ENCODE measurements at places on chromosomes 7 and 10.

- DNase-seq, result no peak
These were observed 7.4 kb downstream of the YWHAG start for GRCh38 chr7:76351372-76351771.

DNA sequence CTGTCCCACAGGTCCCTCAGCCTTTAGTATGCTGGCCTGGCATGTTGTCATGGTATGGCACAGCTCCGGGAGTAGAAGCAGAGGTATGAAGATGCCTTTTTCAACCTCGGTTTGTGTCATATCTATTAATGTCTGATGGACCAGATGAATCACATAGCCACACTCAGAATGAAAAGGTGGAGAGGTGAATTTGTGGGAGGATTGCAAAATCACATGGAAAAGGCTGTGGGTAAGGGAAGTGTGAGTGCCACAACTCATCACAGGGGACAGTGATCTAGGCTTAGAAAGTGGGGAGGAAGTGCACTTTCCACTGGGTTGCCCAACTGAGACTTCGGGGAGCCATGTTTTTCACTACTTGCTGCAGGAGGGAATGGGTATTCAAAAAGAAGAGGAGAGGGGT, 190.7 kb downstream of the WDR11 start:
- DNase-seq, result no peak

DNA sequence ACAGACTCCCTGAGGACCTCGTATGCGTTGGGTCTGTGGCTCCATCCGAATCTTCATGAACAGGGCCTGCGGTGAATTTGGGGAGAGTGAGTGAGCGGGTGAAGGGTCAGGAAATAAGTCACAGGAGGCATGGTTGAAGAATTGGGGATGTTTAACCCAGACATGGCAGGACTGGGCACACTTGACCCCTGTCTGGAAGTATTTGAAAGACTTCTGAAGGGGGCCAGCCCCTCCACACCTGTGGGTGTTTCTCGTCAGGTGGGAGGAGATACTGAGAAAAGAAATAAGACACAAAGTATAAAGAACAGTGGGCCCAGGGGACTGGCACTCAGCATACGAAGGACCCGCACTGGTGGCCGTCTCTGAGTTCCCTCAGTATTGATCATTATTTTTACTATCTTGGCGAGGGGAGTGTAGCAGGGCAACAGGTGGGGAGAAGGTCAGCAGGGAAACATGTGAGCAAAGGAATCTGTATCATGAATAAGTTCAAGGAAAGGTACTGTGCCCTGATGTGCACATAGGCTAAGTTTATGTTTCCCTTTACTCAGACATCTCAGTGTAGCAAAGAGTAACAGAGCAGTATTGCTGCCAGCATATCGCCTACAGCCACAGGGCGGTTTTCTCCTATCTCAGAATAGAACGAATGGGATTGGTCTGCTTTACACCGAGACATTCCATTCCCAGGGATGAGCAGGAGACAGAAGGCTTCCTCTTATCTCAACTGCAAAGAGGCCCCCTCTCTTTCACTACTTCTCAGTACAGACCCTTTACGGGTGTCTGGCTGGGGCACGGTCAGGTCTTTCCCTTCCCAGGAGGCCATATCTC, 38.2 kb upstream of the PFKFB3 start:
- DNase-seq, result no peak

DNA sequence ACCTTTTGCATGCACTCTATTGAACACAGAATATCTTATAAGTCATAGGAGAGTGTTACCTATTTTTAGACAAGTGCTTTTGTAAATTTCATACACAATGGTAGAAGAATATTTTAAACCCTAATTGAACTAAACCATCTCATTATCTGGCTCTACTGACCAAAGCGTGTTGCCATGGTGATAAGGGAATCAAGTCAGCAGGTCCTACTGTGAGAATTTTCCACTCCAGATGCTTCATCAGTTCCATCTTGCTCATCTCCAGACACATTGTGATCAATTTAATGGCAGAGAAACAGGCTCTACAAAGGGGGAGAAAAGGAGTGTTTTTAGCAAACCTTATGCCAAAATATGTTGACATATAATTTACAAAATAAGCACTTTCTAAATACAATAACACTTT, 621.9 kb upstream of the GHITM start:
- DNase-seq, result no peak

- no peak for DNase-seq
These were observed 5.2 kb upstream of the NKX6-2 start for GRCh38 chr10:132790934-132791829.

- no peak for DNase-seq
These were observed 90.3 kb downstream of the HERPUD2 start for GRCh38 chr7:35604595-35604994.

DNA sequence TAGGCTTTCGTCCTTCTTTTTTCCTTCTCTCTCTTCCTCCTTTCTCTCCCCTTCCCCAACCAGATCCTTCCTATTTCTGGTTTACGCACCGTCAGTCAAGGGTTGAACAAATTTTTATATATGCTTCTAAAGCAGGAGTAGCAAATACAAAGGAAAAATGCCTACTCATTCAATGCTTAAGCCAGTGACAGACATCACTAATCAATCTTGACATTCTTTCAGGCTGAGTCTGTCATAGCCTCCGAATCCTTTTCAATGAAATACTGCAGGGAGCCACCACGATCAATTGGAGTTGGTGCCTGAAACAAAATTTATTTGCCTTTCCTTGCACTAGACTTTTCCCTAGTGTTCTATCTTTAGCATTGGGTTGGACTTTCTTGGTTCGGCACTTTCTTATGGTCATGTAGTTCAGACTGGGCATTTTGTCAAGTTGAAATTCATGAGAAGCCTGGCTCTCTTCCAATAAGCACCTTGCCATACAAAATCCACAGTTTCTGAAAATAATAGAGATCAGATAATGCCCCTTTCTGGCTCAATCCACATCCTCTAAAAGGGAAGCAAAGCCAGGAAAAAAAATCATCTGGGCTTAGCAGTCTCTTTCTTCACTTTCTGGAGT, 239.5 kb upstream of the PLXNA4 start:
- no peak for DNase-seq

DNA sequence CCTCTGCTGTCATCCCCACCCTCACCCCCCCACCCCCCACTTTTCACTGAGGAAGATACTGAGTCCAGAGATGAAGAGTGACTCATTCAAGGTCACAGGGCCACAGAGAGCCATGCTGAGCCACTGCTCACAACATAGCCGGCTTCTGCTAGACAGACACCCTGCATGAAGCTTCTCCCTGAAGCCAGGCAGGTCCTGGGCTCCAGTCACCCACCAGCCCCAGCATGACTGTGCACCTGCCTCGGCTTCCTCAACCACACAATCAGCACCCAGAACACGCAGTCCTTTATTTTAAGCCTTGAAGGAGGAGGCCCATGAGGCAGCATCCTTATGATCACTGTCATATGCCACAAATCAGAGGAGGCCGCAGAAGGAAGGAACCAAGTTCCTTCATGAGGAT, 19.2 kb upstream of the PRKAG2 start:
- DNase-seq, result no peak

DNA sequence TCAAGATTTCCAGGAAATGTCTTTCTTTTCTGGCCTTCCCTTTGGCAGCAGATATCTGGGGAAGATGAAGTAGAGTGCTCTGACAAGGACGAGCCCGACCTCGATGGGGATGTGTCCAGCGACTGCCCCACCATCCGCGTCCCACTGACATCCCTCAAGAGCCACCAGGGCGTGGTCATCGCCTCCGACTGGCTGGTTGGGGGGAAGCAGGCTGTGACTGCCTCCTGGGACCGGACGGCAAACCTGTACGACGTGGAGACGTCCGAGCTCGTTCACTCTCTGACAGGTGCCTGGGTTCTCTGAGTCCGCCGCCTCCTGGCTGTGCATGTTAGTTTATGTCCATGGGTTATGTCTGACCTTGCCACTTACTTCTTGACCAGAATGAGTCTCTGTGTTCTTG, 47.4 kb downstream of the WDR37 start:
- DNase-seq, result no peak

GRCh38 chr7:139526578-139527544, 3.4 kb downstream of the CLEC2L start:
- no peak for DNase-seq

DNA sequence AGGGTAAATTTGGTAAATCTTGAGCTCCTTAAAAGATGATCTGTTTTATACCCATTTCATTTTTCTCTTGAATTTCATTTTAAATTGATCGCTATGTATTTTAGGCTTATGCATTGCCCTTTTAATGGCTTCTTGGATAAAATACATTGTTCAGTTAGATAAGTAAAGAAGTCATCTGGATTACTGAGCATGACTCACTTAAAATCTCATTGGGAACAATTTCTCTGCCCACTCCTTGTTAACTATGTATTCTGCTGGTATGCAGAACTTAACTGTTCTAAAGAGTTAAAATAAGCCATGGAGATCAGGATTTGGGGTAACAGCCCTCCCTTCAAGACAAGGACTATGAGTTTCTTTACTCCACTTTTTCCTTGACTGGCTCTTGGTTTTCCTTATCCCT, 134.2 kb downstream of the SND1 start:
- DNase-seq, result no peak

DNA sequence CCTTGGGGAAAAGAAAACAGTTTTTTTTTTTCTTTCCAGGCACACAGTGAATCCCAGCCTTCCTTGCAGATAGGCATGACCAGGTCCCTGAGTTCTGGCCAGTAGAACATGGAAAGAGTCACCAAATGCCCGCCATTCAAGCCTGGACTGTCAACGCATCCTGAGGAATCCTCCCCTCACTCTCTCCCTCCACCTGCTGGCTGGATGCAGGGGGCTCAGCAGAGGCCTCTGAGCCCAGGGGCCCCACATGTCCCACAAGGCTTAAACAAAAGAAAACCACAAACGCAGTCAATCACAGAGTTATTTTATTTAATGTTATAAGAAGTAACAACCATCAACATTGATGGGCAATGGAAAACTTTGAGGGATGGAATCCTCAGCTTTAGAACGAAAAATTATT, 93.1 kb downstream of the JCAD start:
- DNase-seq, result no peak

DNA sequence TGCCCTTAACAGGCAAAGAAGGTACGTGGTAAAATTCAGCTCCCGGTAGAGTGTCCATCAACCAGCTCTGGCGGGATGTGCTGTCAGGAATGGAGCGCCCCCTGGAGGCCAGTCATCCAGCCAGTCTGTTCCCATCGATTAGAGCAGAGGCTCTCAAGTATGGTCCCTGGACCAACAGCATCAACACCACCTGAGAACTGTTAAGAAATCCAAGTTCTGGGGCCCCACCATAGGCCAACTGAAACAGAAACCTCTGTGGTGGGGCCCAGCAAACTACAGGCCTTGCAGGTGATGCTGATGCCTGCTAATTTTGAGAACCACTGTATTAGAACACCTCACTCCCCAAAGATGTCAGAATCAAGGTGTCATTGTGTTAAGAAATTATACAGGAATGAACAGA, 109.2 kb downstream of the DPY19L1 start:
- DNase-seq, result no peak

DNA sequence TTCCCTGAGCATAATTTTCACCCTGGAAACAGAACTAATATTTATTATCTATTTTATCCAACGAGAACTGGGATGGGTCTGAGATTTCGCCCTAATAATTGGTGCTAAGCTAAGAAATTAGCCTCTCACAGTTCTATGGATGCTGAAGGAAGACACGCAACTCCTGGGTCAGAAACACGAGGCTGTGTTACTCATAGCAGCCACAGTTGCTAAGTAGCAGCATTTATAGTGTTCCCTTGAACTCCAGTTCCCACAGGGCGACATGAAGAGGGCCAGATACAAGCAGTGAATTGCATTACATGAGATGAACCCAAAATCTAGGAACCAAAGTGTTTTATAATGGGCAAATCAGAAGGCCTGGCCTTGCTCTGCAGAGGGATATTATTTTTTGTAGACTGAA, 109.8 kb upstream of the AGR3 start:
- DNase-seq, result no peak

Measured in central memory CD4-positive, alpha-beta T cell (primary cell).